Testis (tissue), 5 donors: ENCODE measurements at places on chromosomes 12 and 14.

DNA sequence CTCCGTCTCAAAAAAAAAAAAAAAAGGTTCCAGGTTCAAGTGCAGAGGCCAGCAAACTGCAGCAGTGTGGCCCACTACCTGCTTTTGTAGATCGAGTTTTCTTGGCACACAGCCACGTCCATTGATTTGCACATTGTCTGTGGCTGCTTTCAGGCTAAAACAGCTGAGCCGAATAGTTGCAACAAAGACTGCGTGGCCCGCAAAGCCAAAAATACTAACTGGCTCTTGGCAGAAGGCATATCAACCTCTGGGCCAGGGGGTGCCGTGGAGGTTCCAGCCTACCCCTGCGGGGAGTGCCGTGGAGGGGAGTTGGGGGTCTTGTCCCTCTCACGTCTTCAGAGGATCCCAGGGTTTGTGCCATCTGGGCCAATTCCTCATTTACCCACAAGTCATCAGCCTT lies 170.1 kb downstream of the ADGRD1 start:
- H3K4me3 ChIP-seq, result no peak overlapping the region
- no peaks in the 10 kb centered on the region for H3K27me3 ChIP-seq
- DNase-seq, result no peak
- H3K36me3 ChIP-seq, result no peaks in the 10 kb centered on the region
- H3K27ac ChIP-seq, result no peak overlapping the region
- peaks cover 4% of the 10 kb centered on the region for H3K4me1 ChIP-seq

GRCh38 chr14:32403688-32404087 lies 74.6 kb downstream of the AKAP6 start:
- no peak overlapping the region for H3K27ac ChIP-seq
- H3K4me1 ChIP-seq, result no peaks in the 10 kb centered on the region
- DNase-seq, result no peak

- H3K27ac ChIP-seq, result no peak overlapping the region
- no peak overlapping the region for H3K4me3 ChIP-seq
- no peaks in the 10 kb centered on the region for H3K27me3 ChIP-seq
Measured at GRCh38 chr12:106188256-106188655, 49.5 kb upstream of the NUAK1 start.

DNA sequence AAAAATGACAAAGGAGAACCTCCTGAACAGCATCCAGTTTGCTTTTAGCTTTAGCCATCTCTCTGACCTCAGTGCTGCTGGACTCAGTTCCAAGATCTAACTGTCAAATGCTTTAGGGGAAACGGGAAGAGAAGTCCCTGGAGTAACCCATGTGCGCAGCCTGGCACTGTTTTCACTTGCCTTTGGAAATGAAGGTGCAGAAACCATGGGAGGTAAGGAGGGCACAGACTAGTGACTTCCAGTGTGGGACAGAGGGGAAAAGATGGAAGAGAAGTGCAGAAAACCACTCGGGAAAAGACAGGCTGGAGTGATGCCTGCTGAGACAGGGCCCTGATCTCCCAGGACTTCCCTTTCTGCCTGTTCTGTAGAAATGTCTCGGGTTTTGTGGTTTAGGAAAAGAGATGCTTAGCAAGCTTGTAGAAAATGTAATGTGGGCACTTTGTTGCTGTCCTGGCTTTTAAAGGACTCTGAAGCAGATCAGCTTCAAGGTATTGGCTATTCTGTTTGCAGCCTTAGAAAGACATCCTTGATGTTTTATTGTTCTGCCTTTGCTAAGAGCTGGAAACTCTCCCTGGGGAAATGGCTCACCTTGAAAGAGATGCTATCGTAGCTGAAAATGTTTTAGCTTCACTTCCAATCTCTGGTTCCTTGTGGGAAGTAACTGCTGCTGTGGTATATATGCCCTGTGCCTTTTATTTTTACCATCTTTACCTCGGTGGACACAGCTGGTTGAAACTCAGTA lies 124.6 kb upstream of the HIF1A start:
- H3K36me3 ChIP-seq, result no peaks in the 10 kb centered on the region
- H3K4me3 ChIP-seq, result no peak overlapping the region
- DNase-seq, result no peak

GRCh38 chr14:96247031-96247430 lies 9.0 kb upstream of the BDKRB1 start:
- no peaks in the 10 kb centered on the region for H3K4me1 ChIP-seq
- no peaks in the 10 kb centered on the region for H3K36me3 ChIP-seq
- H3K27me3 ChIP-seq, result no peaks in the 10 kb centered on the region
- no peak overlapping the region for H3K27ac ChIP-seq
- H3K4me3 ChIP-seq, result no peak overlapping the region
- no peak for DNase-seq

GRCh38 chr12:110807640-110808039 lies 39.1 kb upstream of the CCDC63 start:
- H3K36me3 ChIP-seq, result no peaks in the 10 kb centered on the region
- H3K27ac ChIP-seq, result no peak overlapping the region
- peak; percentile 30 for DNase-seq
- H3K27me3 ChIP-seq, result no peaks in the 10 kb centered on the region
- no peaks in the 10 kb centered on the region for H3K4me1 ChIP-seq

DNA sequence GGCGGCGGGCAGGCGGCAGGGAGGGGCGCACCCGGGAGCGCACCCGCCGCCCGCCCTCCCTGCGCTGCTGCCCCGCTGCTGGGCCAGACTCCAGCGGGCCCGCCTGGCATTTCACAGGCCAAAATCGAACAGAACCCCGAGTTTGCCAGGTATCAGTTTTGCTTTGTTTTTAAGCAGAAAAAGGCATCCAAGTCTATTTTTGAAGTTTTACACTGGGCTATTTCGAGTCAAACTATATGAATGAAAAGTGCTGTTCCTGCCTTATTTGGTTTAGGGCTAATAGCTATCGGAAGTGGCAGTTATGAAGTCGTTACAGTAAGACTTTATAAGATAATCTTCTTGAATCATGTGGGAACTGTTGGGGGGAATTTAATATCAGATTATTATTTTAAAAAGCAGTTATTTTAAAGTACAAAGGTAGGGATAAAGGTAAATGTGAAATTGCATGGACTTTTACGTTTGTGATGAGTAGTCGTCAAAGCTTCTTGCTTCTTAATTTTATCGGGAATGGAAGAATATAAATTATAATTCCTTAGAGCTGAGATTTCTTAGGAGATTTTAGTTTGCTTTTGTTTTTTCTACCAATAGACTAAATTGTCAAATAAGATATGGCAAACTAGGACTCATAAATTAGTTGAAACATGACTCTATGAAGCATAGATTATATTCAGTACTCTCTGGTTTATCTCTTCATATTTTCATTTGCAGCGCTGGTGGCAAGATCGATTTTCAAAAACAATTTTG lies 1.1 kb downstream of the MSRB3 start:
- H3K27me3 ChIP-seq, result no peaks in the 10 kb centered on the region
- H3K36me3 ChIP-seq, result no peaks in the 10 kb centered on the region
- peak overlapping the region; percentile 86 for H3K4me3 ChIP-seq

DNA sequence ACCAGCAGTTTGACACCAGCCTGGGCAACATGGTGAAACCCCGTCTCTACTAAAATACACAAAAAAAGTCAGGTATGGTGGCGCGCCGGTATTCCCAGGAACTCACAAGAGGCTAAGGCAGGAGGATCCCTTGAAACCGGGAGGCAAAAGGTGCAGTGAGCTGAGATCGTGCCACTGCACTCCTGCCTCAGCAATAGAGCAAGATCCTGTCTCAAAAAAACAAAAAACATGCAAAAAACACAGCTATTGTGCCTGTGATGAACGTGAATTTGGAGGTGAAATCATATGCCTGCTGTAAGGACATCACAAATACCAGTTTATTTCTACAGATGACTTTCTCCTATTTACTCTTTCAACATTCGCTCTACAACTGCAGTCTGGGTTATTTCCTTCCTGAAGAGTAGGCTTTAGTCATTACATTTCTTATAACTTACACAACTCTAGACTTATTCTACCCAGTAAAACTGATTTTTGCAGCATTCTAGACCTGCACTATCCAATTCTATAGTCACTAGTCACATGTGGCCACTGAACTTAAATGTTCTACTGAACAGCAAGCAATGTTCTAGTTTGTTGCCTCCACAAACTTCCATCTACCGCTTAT lies 48.3 kb downstream of the HNRNPC start:
- no peak overlapping the region for H3K4me3 ChIP-seq
- H3K27ac ChIP-seq, result no peak overlapping the region
- no peaks in the 10 kb centered on the region for H3K4me1 ChIP-seq
- H3K27me3 ChIP-seq, result no peaks in the 10 kb centered on the region
- DNase-seq, result no peak

DNA sequence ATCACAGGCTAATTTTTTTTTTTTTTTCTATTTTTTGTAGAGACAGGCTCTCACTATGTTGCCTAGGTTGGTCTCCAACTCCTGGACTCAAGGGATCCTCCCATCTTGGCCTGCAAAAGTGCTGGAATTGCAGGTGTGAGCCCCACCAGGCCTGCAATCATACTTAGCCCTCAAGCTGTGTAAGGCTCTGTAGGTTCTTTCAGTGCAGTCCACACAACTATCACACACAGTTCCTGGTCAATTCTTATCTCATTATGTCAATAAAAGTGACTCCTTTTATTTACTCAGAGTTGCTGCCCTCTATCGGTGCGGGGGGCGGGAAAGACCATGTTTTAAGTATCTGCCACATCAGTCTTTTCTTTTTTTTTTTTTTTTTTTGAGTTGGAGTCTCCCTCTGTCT lies 29.0 kb downstream of the SLC2A3 start:
- H3K4me3 ChIP-seq, result no peak overlapping the region
- H3K27me3 ChIP-seq, result no peaks in the 10 kb centered on the region
- H3K36me3 ChIP-seq, result no peaks in the 10 kb centered on the region
- no peaks in the 10 kb centered on the region for H3K4me1 ChIP-seq
- DNase-seq, result peak; percentile 22

DNA sequence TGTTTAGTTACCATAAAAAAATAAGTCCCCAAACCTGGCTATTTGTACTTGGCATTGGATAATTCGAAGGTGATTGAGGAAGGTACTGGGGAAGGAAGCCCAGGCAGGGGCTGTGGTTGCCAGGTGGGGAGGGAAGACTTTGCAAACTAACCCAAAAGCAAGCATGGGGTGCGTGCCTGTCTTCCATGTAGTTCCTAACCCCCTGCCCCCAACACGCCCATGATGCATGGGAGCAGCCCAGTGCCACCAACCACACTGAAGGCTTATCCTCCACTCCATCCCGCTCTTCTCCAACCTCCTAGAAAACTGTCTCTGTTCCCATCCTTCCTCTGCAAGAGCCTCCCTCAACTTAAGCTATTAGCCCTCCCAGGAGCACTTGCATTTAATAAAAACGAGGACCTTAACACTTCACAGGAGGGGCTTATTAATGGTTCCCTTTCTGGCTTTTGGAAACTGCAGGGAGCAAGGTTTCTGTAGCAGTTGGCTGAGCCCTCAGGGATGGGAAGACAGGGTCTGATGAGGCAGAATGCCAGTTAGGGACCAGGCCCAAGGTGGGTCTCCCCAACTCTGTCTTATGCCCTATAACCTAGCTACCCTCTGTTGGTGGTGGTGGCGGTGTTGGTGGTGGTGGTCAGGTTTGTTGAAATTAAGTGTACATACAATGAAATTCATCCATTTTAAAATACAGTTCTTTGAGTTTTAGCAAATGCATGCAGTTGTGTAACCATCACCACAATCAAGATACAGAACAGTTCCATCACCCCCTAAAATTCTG lies 96.0 kb downstream of the ZFP36L1 start:
- no peak for DNase-seq
- no peak overlapping the region for H3K4me3 ChIP-seq
- no peaks in the 10 kb centered on the region for H3K36me3 ChIP-seq
- no peaks in the 10 kb centered on the region for H3K27me3 ChIP-seq
- H3K4me1 ChIP-seq, result peaks cover 6% of the 10 kb centered on the region

- H3K27me3 ChIP-seq, result no peaks in the 10 kb centered on the region
- H3K27ac ChIP-seq, result no peak overlapping the region
- H3K4me3 ChIP-seq, result no peak overlapping the region
Measured at GRCh38 chr12:24933694-24934407, 15.1 kb downstream of the BCAT1 start.

DNA sequence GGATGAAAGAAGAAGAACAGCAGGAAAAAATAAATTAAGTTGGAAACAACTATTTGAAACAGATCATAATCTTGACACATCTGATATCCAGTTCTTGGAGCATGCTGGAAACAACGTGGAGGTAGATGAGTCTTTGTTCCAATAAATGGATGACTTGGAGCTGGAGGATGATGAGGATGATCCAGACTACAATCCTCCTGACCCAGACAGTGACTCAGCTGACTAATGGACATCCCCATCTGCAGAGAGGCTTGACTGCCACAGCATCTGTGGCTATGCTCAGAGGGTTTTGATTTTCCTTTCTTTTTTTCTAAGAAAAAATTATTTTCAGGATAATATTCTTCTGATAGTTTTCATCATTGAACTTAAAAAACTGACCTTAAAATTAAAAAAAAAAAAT lies 6.2 kb upstream of the ZDHHC17 start:
- H3K4me1 ChIP-seq, result no peaks in the 10 kb centered on the region
- no peak for DNase-seq
- H3K36me3 ChIP-seq, result no peaks in the 10 kb centered on the region
- H3K27me3 ChIP-seq, result no peaks in the 10 kb centered on the region
- no peak overlapping the region for H3K27ac ChIP-seq

- DNase-seq, result peak; percentile 11
- H3K27ac ChIP-seq, result no peak overlapping the region
- no peaks in the 10 kb centered on the region for H3K27me3 ChIP-seq
- peaks cover 10% of the 10 kb centered on the region for H3K4me1 ChIP-seq
Measured at GRCh38 chr14:94569381-94570001, 8.2 kb downstream of the SERPINA4 start.

GRCh38 chr14:35669782-35670181 lies 135.8 kb downstream of the INSM2 start:
- H3K27ac ChIP-seq, result no peak overlapping the region
- no peaks in the 10 kb centered on the region for H3K27me3 ChIP-seq
- no peaks in the 10 kb centered on the region for H3K36me3 ChIP-seq
- H3K4me1 ChIP-seq, result no peaks in the 10 kb centered on the region

DNA sequence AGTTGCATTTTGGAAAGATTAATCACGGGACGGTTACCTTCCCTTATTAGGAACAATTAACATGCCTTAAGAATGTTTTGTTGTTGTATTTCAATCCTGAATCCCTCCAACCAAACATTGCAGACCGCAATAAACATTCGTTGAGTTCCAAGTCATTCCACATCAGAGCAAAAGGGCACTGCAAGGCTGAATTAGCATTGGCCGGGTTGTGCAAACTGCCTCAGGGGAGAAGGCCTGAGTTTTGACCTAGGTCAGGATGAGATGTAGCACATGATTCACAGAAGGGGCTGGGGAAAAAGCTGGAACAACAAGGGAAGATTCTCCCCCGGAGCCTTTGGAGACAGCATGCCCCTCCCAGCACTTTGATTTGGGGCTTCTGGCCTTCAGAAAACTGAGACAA lies 82.1 kb upstream of the BDKRB2 start:
- H3K27ac ChIP-seq, result no peak overlapping the region
- DNase-seq, result peak; percentile 32
- no peaks in the 10 kb centered on the region for H3K36me3 ChIP-seq
- peaks cover 7% of the 10 kb centered on the region for H3K4me1 ChIP-seq

DNA sequence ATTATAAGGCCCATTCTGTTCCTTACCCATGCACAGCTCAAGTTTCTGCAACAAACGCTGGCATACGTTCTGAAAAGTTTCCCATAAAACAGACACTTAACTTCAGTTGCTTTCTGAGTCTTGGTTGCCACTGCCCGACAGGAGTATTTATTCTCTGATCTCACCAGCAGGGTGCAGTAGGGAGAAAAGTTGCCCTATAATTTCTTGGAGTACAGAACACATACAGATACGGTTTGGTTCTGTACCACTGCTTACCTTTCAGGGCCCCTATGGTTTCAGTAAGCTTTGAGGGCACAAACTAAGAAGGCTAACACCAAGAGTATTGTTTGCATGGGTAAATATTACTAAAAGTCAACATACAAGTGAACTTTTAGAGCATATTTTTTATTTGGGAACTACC lies 77.9 kb downstream of the SPATA7 start:
- no peaks in the 10 kb centered on the region for H3K4me1 ChIP-seq
- H3K36me3 ChIP-seq, result no peaks in the 10 kb centered on the region
- H3K4me3 ChIP-seq, result no peak overlapping the region
